MV-4-11 (cell line): ENCODE measurements at places on chromosomes 4 and X.

DNA sequence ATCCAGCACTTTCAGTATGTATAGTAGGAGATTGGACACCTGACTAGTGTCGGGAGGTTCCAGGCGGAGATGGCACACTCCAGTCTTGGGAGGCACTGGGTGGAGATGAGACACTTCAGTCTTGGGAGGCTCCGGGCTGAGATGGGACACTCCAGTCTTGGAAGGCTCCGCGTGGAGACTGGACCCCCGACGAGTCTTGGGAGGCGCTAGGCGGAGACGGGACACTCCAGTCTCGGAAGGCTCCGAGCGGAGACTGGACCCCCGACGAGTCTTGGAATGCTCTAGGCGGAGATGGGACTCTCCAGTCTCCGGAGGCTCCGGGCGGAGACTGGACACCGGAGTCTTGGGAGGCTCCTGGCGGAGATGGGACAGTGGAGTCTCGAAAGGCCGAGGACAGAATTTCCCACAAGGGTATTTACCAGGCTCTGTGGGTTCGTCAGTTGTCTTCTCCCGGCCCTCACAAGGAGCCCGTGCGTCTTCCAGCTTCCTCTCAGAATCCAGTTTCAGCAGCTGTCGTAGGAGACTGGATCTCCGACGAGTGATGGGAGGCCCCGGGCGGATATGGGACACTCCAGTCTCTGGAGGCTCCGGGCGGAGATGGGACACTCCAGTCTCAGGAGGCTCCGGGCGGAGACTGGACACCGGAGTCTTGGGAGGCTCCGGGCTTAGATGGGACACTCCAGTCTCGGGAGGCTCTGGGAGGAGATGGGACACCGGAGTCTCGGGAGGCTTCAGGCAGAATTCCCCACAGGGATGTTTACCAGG, 952 bp downstream of the FAM47A start:
- no peak for DNase-seq

DNA sequence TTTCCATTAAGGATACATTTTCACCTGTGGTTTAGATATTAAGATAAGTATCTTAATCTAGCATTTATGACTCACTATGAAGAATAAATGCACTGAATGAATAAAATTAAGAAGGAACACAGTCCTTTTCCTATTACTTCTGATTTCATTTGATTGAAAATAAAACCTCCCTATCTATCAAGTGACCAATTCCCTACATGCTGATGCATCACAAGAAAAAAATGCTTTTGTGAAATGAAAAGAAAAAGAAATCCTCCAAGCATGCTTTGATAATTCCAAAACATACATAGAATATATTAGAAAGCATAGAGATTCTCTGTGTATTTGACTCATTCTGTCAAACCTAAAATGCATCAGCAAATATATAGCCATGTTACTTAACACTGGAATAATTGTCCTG, 37.1 kb downstream of the PCDH10 start:
- no peak for DNase-seq

DNA sequence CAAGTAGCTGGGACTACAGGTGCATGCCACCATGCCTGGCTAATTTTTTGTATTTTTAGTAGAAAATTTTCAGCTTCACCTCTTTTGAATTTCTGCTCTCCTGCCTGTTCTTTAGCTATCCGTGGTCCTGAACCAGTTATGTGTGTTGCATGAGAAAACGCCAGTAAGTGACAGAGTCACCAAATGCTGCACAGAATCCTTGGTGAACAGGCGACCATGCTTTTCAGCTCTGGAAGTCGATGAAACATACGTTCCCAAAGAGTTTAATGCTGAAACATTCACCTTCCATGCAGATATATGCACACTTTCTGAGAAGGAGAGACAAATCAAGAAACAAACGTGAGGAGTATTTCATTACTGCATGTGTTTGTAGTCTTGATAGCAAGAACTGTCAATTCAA, 13.9 kb downstream of the ALB start:
- no peak for DNase-seq

- peak; percentile 95 for DNase-seq
These were observed 27.8 kb downstream of the VSIG4 start for GRCh38 chrX:66012094-66012534.

- DNase-seq, result no peak
These were observed 22.0 kb downstream of the OR13H1 start for GRCh38 chrX:131565909-131566308.

DNA sequence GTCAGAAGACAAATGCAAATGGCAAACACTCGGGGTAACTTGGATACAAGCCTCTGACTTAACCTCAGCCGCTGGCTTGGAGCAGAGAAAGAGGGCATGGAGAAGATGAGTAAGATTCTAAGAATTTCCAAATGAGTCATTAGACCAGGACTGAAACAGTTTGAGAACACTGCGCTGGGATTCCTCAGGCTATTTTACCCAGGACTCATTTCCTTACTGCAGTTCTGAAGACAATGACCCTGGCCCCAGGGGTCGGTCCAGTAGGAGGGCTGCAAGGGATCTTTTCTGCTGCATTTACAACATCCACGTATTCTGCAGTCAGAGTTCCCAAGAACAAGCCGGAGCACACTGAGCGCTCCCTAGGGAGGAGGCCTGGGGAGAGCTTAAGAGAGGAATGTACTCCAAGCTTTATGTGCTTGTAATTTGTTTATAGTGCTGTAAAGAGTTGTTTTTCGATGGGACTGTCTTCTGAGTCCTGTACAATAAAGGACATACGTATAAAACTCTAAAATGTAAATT, 27.3 kb upstream of the SORBS2 start:
- DNase-seq, result peak; percentile 17

GRCh38 chr4:167196344-167197012, 37.8 kb downstream of the SPOCK3 start:
- no peak for DNase-seq

- no peak for DNase-seq
These were observed 29.4 kb upstream of the GYG2 start for GRCh38 chrX:2799369-2799768.

DNA sequence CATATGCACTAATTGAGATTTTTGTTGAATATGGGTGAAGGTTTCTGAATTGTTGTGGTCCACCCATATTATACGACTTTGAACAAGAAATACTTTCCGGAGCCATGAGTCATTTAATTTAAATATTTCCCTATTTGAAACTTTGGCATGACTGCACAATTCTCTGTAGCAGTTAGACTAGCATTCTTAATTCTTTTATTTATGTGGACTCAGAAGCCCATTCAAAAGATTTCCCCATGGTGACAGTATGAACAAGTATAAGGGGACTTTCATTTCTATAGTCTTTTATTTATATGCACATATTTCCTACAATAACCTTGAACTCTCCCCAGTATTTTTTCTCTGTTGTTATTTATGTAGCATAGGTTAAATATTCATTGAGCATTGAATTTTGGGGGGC, 72.6 kb downstream of the DTHD1 start:
- no peak for DNase-seq

- no peak for DNase-seq
These were observed 88.4 kb upstream of the NAP1L5 start for GRCh38 chr4:88786011-88786410.

- DNase-seq, result peak; percentile 21
These were observed 111.4 kb upstream of the RXFP1 start for GRCh38 chr4:158410272-158410671.

- DNase-seq, result no peak
These were observed 3.0 kb upstream of the PCGF3 start for GRCh38 chr4:702618-703048.

GRCh38 chr4:137307806-137308205, 224.5 kb downstream of the PCDH18 start:
- DNase-seq, result no peak

DNA sequence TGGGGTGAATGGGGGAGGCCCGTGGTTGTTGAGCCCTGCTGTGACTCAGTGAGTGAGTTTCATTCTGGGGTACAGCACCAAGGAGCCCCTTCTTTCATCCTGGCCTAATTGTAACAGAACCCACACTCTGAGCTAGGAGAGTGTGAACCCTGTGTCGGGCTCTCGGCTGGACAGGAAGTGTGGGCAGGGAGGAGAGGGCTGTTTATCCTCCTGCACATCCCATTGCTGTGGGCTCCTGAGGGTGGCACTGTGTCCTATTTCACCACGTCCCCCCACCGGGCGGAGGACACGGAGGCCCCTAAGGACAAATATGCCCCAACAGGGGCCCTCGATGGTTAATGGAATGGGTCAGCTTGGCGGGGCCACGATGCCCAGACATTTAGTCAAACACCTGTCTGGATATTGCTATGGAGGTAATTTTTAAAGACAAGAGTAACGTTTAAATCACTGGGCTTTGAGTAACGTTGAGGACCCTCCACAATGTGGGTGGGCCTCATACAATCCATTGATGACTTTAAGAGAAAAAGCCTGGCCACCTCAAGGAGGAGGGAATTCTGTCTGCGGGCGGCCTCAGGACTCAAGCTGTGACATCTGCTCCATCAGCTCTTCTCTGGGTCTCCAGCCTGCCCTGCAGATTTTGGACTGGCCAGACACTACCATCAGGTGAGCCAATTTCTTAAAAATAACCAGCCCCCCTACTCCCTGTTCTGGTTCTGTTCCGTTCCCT, 46.1 kb upstream of the SORCS2 start:
- no peak for DNase-seq

GRCh38 chr4:17814140-17814539, 3.4 kb downstream of the NCAPG start:
- DNase-seq, result peak; percentile 46

DNA sequence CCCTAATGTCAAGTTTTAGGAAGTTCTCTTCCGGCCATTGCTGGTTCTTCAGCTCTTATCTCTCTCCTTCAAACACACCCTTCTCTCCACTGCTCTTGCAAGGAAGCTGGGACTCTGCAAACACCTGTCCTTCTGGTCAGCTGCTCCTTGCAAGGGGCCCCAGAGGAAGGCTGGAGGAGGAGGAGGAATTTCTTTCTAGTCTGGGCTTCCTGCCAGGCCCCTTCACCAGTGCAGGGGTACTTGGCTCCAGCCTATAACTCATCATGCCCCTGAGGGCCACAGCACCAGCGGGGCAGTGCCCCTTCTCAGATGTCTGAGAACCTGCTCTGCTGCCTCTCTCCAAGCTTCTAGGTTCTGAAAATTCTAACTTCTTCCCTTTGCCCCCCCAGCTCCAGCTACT, 46.7 kb downstream of the REELD1 start:
- no peak for DNase-seq

DNA sequence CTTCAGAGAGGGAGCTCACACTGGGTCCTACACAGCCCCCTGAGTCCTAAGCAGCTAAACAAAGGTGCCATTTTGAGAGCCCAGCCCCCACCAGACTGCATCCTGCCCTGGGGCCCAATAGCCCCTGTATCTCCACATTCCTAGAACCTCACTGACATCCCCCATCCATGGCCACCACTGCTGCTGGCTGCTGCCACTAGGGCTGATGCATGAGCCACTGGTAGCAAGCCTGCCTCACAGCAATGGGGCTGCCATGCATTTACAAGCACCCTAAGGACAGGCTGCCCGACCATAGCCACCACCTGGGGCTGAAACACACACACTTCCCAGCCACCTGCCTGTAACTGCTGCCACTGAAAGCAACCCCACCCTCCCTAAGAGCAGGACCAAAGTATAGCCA, 26.5 kb upstream of the TRO start:
- no peak for DNase-seq

- no peak for DNase-seq
These were observed at the start of gene DMD for GRCh38 chrX:33211356-33212260. TSS of gene DMD (minus strand) at chrX:33211549. CDS start at chrX:33211312, 237 bp downstream.

- DNase-seq, result no peak
These were observed 114.9 kb downstream of the ZNF827 start for GRCh38 chr4:145823743-145824142.

GRCh38 chr4:102042871-102043802, 252.6 kb downstream of the BANK1 start:
- DNase-seq, result no peak
